Panc1 (cell line): ENCODE measurements at places on chromosomes 11 and 22. TPM values are rescaled to one million over a fixed set of nuclear protein-coding genes. Genes with fewer than 3 reads are reported as not detected.

- no peak for DNase-seq
Measured at GRCh38 chr11:16976379-16976778, 37.8 kb downstream of the PLEKHA7 start.

- no peak for DNase-seq
Measured at GRCh38 chr11:134524201-134524600, 112.2 kb upstream of the B3GAT1 start.

DNA sequence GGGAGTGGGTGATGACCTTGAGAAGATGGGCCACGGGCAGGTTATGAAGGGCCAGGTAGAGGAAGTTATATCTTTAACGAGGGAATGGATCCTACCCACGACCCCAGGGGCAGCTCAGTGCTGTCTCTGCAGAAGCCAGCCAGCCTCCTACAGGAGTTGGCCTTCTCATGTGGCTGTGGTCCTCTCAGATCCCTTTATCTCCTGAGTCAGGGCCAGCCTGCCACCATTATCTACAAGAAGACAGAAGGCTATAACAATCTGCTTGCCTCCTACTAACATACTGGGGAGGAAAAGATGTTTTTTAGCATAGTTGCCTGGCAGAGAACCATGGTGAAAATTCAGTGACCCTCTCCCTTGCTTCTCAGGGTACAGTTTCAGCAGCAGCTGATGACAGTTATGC lies 7.0 kb upstream of the YWHAH start:
- DNase-seq, result no peak

- DNase-seq, result no peak
Measured at GRCh38 chr11:47940904-47941649, 39.3 kb upstream of the PTPRJ start.

GRCh38 chr11:13776134-13776815 lies 107.8 kb downstream of the FAR1 start:
- no peak for DNase-seq

DNA sequence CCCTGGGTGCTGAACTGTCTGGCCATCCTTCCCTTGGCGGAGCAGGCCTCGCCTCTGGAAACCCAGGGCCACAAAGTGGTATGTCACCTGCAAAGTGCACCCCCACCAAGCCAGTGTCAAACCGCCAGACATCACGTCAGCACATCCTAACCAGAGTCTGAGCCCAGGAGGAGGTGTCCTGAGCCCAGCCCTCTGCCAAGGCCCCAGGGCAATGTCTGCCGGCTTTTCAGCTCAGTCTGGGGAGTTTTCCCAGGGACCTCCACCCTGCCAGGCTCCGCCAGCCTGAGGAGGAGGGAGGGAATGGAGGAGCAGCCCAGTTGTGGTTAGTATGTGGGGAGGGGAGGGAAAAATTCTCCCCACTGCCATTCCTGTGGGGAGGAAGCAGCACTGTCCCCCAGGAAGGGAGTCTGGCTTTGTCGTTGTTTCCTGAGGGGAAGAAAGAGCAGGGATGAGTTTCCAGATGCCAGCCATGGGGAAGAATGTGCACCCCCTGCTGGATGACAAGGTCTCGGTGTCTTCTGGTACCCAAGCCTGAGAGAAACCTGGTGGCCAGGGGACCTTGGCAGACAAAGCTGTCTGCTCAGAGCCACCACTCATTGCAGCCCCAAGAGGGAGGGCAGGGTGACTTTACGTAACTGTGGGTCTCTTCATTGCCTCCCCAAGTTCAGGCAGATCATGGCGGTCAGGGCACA lies 81.4 kb upstream of the CD82 start:
- DNase-seq, result no peak

- DNase-seq, result no peak
Measured at GRCh38 chr11:94774345-94774744, 6.2 kb downstream of the AMOTL1 start.

VSIG2 gene
- total RNA-seq, result not detected
